K562 (cell line): ENCODE measurements at places on chromosomes 3 and 15. TPM values are rescaled to one million over a fixed set of nuclear protein-coding genes. Genes with fewer than 3 reads are reported as not detected.

GRCh38 chr3:171231361-171231760 is 204.8 kb upstream of the SLC2A2 start:
- H3K36me3 ChIP-seq, result no peaks in the 10 kb centered on the region
- H3K4me3 ChIP-seq, result no peak overlapping the region
- no peak for DNase-seq
- peaks cover 11% of the 10 kb centered on the region; the same call in 2 of the 3 replicates for H3K4me1 ChIP-seq
- no peaks in the 10 kb centered on the region for H3K27me3 ChIP-seq

DNA sequence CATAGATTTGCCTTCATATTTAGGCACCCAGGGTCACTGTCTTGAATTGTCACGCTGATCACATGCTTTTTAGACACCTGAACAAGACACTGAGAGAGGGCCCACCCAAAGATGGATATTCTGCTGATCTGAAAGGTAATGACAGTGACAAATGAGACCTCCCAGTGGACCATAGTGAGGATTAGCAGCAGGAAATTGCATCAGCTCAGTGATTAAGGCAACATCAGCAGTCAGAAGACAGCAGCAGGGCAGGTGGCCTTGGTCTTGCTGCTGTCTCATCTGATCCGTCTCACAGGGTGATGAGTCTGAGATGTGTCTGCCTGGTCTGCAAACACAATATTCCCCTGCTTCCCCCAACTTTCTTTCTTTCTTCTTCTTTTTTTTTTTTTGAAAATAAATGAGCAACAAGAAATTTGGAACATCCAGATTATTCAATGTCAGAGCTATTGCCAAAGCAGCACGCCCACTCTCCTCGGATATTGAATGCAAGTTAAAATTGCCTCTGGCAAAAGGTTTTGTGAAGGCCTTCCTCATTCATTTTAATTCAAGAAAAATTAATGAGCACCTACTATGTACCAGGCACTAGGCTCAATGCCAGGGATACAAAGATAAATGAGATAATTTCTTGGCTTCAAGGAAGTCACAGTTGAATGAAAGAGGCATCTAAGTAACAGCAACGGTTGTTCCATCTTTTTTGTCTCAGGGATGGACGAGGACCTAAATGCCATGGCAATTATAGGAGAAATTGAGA is 14.1 kb downstream of the OTOL1 start:
- H3K36me3 ChIP-seq, result no peaks in the 10 kb centered on the region
- no peak overlapping the region for H3K4me3 ChIP-seq
- no peak for DNase-seq

GRCh38 chr3:37535526-37536432 is 325.9 kb upstream of the CTDSPL start:
- no peaks in the 10 kb centered on the region for H3K4me1 ChIP-seq
- no peak for DNase-seq
- no peak overlapping the region for H3K27ac ChIP-seq
- H3K27me3 ChIP-seq, result peaks cover 14% of the 10 kb centered on the region; the same call in 2 of the 3 replicates
- H3K36me3 ChIP-seq, result no peaks in the 10 kb centered on the region

The SUSD5 gene
- total RNA-seq, result not detected in 2 replicates

- no peak for DNase-seq
- H3K27me3 ChIP-seq, result no peaks in the 10 kb centered on the region
- H3K4me3 ChIP-seq, result no peak overlapping the region
- no peaks in the 10 kb centered on the region for H3K36me3 ChIP-seq
- H3K27ac ChIP-seq, result no peak overlapping the region
These were observed 30.2 kb downstream of the BCL2L10 start for GRCh38 chr15:52082197-52083036.

The ZNF385D gene
- total RNA-seq, result 0.66 and 0.74 TPM in 2 replicates
